ENCODE measurements at places on chromosomes 2 and 18.

DNA sequence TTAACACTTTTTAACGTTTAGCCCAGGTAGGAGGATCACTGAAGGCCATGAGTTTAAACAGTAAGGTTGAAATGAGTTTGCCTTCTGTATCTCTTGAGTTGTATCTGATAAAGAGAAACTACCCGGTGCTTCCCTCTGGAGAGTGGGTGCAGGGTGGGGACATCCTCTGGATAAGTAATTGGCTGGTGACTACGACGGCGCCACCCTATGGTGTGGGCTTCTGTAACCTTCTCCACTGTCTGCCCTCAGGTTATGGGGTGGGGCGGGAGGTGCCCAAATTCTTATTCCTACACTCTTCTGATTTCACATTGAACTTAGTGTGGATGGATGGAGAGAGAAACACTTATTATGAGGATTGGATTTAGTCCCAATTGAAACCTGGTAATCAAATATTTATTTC is 68.8 kb downstream of the LDLRAD4 start:
- DNase-seq, result no peak

DNA sequence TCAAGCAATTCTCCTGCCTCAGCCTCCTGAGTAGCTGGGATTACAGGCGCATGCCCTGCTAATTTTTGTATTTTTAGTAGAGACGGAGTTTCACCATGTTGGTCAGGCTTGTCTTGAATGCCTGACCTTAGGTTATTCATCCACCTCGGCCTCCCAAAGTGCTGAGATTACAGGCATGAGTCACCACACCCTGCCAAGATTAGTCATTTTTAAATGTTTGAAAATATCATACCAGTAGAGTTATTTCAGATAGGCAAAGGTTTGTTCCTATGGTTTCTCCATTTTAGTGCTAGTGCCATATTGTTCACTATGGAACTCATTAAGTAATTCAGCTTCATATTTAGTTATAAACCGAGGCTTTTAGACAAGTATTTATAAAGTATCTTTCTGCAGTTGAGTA is 52.3 kb downstream of the HIBCH start:
- no peak for DNase-seq

GRCh38 chr2:172021074-172021931 is 21.6 kb downstream of the METAP1D start:
- DNase-seq, result no peak

GRCh38 chr2:96239091-96239490 is 26.7 kb downstream of the TMEM127 start:
- no peak for DNase-seq

GRCh38 chr2:156476850-156477206 is 40.6 kb downstream of the GPD2 start:
- DNase-seq, result no peak

- no peak for DNase-seq
These were observed 133.3 kb upstream of the NOSTRIN start for GRCh38 chr2:168669151-168669550.

- peak; percentile 21 for DNase-seq
These were observed 37.0 kb downstream of the SMCHD1 start for GRCh38 chr18:2692508-2692907.

GRCh38 chr2:206305523-206306245 is 31.2 kb downstream of the ZDBF2 start:
- DNase-seq, result no peak

- peak; percentile 65 for DNase-seq
These were observed 235.7 kb downstream of the CDCA7 start for GRCh38 chr2:173590276-173590861.

GRCh38 chr2:239289545-239289944 is 111.3 kb downstream of the HDAC4 start:
- no peak for DNase-seq

DNA sequence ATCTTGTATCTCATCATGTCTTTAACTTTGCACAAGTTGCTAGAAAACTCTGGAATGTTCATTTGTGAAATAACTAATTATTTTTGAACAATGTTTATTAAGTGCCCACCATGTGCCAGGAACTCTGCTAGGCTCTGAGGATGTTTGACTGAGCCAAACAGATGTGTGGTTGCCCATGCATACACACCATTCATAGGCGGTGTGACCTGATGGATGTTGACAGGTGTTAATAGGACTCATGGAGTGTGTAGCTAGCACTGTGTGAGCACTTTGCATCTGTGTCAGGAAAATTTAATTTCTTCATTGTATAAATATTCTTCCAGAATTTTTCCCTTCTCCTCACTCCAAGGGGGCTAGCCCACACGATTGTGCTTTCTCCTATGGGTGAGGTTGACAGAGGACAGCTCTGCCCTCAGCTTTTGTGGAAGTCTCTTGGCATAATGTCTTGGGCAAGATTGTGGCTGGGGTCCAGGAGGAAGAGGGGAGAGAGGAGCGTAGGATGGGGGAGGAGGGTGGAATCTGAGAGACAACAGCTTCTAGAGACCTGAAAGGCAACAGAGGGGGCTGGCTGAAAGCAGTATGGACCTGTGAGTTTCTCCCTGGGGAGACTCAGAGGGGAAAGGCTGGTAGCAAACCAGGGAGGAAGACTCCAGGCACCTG is 214.6 kb upstream of the CXCR4 start:
- DNase-seq, result no peak
